ENCODE measurements at places on chromosomes 16 and 17. TPM values are rescaled to one million over a fixed set of nuclear protein-coding genes. Genes with fewer than 3 reads are reported as not detected.

RAB37 gene
- total RNA-seq = 12.1 TPM

RPTOR gene
- total RNA-seq = 59.9 TPM

OSGIN1 gene
- total RNA-seq = 2.1 TPM

DNA sequence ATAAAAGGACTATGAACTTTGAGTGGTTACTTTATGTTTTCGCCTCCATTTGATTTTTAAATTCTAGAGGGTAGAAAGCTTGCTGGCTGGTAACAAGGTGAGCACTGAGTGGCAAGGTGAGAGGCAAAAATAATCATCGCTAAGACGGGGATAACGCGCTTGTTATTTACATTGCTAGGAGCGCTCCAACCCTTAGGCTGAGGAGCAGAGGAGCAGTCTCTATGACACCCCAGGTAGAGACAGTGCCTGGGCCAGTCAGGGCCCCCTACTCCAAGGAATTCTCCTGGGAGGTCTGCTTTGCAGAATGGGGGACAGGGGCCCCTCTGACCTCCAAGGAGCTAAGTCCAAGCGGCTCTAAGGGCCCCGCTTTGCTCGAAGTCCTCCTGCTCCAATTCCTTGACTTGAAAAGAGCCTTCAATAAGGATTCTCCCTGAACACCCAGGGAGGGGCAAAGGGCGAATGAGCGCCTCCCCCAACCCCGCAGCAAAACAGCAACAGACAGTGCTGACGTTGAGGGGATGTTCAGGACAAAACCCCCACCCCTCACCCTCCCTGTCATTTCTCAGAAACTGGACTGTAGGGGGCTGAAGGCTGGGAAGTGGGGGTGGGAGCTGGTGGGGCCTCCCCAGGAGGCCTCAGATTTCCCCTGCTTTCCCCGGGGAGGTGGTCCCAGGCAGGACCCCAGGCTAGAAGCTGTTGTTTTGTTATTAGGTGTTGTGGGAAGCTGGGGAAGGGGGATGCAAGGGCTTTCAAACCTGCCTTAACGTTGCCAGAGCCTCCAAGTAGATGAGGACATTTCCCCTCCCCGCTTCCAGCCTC, 10.2 kb upstream of the FOXF1 start:
- DNase-seq = no peak

- DNase-seq = no peak
These were observed 5.7 kb downstream of the ATP2C2 start for GRCh38 chr16:84373907-84374489.

DNA sequence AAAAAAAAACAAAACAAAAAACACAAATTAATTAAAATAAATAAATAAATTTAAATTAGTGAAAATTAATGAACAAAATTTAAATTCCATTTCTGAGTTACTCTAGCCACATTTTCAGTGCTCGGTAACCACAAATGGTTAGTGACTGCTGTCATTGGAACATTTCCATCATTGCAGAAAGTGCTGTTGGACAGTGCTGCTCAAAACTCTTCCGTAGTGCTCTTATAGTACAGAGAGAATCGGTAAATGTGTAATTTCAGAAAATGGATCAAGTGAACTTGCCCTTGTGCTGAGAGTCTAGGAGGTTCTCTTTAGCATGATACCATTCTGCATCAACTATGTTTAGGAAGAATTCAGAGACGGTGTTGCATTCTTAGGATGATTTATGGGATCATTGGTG, 23.7 kb downstream of the ZNRF1 start:
- no peak for DNase-seq

All from activated T-helper 2 cell treated with anti-CD3 and anti-CD28 coated beads, Interferon-gamma antibody, Interleukin-2, Interleukin-4, amounts not matched to agents 10 μg/mL and 5 μg/mL and 100 μg/mL, durations not matched to agents 14 hours and 24 hours and 36 hours (primary cell).